ENCODE measurements at places on chromosomes 4 and X.

GRCh38 chr4:165398570-165398969 lies 19.8 kb downstream of the CPE start:
- DNase-seq: no peak

DNA sequence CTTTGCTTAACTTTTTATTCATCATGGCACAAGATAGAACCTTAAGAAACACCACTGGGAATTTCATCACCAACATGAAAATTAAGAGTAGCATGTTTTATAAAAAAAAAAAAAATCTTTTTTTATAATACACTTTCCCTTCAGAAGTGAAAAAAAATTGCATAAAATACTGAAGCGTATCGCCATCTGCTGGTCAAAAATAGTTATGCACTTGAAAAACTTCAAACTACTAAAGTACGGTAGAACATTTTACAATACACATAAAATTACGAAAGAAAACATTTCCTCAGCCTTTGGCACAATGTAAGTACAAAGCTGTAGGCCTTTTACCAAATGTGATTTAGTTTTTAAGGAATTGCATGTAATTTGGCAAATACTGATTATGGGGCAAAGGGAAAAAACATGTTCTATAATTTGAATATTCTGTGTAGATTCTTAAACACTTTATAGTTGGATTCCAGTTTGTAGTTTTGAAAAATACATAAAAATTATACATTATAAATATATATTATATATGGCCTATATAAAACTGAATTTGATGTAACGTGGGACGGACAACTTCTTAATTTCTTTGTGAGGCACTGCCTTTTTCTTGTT lies 26.5 kb downstream of the HCCS start:
- peak; percentile 6 for DNase-seq

GRCh38 chrX:137549073-137549472 lies 16.9 kb upstream of the ZIC3 start:
- no peak for DNase-seq

DNA sequence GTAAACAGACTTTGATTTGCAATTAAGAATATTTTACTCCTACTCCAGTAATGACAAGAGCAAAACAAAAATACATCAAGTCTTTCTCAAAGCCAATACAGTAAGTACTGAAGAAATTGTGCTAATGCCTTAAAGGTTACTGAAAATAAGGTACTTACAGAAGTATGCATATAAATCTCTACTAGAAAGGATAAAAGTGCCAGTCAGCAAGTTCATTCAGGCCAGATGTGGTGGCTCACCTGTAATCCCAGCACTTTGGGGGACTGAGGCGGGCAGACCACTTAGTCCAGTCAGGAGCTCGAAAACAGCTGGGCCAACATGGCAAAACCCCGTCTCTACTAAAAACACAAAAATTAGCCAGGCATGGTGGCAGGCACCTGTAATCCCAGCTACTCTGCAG lies 27.9 kb downstream of the LRBA start:
- DNase-seq: no peak

DNA sequence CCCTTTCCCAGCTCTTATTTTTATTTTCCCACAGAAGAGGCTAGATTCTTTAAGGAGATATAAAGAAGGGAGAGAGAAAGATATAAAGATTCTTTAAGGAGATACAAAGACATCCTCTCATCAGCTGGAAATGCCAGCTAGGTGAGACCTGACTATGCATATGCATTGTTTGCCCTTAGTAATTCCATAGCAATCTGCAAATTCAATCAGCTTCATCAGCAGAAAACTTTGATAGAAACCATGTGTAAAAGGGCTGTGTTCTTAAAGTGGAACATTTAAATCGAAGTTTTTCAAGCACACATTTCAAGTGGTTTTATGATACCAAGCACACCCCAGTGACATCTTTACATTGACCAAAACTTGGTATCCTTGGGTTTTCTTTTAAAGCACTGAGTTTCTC lies 24.1 kb downstream of the FHL1 start:
- no peak for DNase-seq

DNA sequence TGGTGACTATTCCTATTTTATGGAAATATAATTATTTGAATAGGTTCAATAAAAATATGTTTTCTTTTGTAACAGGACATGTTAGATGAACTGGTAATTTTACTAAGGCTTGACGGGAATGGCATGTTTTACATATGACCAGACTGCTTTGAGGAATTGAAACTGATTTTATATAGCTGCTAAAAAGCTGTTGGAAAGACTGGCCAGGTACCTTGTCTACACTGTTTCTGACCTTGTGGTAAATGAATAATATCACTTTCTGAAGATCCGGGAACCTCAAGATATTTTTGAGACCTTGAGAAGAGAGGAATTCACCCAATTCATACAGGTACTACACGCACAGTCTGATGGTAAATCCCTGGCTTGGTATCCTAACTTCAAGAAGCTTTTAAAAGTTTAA lies 42.1 kb upstream of the USP46 start:
- DNase-seq: no peak

GRCh38 chrX:132033166-132033565 lies 10.1 kb downstream of the STK26 start:
- no peak for DNase-seq

All from AG04450 (cell line).